Stimulated activated CD8-positive, alpha-beta memory T cell treated with anti-CD3 and anti-CD28 coated beads, Interleukin-15, amount 100 ng/mL, for 48 hours (primary cell): ENCODE measurements at places on chromosomes 6 and 20.

- DNase-seq, result no peak
These were observed 291.8 kb downstream of the FOXC1 start for GRCh38 chr6:1901556-1901955.

GRCh38 chr20:42191140-42191860, 573.1 kb upstream of the CHD6 start:
- no peak for DNase-seq

- DNase-seq, result no peak
These were observed 97.8 kb downstream of the GMPR start for GRCh38 chr6:16336056-16336818.

DNA sequence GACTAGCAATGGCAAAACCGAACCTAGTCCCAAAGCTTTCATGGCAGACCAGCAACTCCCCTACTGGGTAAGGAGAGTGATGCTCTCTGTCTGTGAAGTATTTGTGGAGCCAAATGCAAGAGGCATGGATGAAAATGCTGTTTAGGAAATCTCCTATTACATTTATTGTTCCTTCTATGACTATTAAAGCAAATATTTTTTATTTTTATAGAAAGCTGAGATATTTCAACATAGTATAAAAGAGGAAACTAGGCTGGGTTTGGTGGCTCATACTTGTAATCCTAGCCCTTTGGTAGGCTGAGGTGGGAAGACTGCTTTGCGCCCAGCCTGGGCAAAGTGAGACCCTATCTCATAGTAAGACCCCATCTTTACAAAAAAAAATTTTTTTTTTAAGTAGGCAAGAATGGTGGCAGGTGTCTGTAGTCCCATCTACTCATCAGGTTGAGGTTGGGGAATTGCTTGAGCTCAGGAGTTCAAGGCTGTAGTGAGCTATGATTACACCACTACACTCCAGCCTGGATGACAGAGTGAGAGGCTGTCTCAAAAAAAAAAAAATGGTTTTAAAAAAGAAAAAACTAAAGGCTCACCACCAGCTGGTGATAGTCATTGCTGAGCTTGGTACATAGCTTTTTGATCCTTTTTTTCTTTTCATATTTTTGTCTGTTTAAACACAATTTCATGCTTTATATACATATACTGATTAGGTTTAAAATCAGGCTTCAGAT, 11.3 kb downstream of the KDM1B start:
- no peak for DNase-seq

DNA sequence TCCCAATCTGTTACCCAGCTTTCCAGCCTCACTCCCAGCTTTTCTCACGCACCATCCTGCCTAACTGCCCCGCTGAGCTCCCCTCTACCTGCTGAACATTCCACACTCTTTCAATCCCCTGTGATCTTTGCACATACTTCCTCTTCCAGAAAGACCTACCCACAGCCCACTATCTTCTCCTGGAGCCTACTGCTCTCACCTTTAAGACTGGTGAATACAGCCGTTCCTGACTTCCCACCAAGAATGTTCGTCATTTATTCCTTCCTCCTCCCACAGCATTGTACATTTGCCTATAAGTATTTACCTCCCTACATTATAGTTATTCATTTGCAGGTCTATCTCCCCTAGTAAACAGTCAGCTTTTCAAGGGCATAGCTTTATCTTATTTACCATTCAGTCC, 61.9 kb upstream of the MBOAT1 start:
- no peak for DNase-seq

DNA sequence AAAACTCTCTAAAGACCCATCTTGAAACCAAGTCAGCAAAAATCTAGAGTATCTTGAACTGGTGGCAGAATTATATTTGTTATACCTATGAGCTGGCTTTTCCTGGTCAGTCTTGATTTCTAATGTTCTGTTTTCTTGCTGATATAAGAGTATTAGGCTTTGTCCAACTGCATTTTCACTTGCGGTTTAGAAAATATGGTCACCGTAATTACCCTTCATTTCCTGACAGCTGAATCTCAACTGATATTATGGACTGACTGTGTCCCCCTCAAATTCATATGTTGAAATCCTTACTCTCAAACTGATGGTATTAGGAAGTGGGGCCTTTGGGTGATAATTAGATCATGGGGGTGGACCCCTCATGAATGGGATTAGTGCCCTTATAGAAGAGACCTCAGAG, 72.1 kb downstream of the TXLNB start:
- DNase-seq, result no peak

GRCh38 chr6:137989664-137990063, 117.6 kb downstream of the PERP start:
- DNase-seq, result no peak

GRCh38 chr6:123962508-123962907, 158.8 kb downstream of the NKAIN2 start:
- no peak for DNase-seq

- DNase-seq, result no peak
These were observed 46.1 kb downstream of the TBX18 start for GRCh38 chr6:84718038-84718955.

- DNase-seq, result no peak
These were observed 82.1 kb downstream of the ADAT2 start for GRCh38 chr6:143368426-143368825.

GRCh38 chr20:17985388-17986018, 16.7 kb downstream of the MGME1 start:
- DNase-seq, result no peak

GRCh38 chr6:82951935-82952334, 113.7 kb downstream of the UBE3D start:
- DNase-seq, result no peak

- no peak for DNase-seq
These were observed 45.0 kb downstream of the ADNP start for GRCh38 chr20:50886184-50886790.

- DNase-seq, result no peak
These were observed 659.4 kb downstream of the RFPL4B start for GRCh38 chr6:113006494-113006893.

DNA sequence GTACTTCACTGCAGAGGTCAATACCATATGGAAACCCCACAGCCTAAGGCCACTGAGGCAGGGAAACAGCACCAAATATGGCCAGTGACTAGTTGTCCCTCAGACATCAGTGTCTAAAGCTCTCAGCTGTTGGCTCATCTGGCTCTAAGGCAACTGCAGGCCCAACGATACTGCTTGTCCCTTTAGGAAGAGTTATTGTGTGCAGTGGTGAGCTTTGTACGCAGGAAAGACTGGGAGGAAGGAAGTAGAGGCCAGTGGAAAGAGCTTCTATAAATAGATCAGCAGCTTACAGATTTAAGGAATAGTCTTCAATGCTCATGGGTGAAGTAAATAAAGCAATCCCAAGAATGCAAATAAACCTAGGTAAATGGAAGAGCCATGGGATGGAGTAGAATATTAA, 29.3 kb downstream of the DNAAF9 start:
- DNase-seq, result no peak

DNA sequence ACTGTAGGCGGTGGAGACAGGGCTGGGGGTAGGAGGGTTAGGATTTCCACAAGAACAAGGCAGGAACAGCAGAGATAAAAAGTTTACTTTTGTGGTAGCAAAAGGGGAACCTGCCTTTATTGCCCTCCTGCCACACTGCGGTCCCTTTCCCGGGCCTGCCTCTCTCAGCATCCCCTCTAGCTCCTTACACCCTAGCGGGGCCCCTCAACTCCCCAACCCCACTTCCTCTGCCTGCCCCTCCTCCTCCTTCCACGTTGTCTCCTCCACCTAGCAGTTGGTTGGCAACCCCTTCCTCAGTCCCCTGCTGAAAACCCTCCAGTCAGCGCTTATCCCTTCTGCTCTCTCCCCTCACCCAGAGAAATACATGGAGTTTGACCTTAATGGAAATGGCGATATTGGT, 714 bp downstream of the AIF1 start:
- DNase-seq, result no peak

DNA sequence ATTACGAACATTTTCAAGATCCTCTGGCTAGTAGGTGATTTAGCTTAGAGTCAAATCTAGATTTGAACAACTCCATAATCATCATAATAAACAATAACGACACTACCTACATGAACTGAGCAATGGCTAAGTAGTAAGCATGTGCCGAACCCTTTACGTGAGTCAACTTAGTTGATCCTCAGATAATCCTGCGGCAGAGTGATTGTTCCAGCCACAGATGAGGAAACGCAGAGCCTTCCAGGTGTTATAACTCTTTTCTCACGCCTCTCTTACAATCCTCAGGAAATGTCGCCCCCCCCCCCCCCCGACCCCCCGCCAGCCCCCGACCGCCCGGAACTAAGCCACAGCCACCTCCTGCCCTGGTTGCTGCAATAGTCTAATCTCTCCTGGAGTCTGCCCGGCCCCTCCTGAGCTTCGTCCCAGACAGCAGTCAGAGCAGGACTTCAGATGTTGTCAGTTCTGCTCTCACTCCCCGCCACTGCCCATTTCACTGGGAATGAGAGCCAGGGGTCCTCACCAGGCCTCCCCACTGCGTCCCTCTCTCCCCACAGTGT, 141.5 kb upstream of the AGPAT4 start:
- no peak for DNase-seq

- no peak for DNase-seq
These were observed 79.9 kb downstream of the PREX1 start for GRCh38 chr20:48747840-48748414.

DNA sequence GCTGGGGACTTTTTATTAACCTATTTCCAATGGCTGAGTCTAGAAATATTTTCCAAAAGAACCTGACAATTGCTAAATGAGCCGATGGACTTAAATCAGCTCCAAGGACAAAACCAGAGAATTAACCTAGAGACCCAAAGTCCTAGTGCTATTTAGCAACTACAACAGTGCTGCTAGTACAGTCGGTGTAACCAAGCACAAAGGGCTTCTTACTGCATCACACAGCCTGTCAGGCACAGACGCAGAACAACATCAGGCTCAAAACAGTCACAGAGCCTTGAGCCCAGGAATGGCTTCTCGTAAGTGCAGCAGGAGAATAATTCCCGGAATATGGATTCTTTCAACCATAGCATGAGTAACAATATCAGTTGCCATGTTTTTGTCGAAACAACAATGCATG, 70.0 kb downstream of the GFOD1 start:
- no peak for DNase-seq

DNA sequence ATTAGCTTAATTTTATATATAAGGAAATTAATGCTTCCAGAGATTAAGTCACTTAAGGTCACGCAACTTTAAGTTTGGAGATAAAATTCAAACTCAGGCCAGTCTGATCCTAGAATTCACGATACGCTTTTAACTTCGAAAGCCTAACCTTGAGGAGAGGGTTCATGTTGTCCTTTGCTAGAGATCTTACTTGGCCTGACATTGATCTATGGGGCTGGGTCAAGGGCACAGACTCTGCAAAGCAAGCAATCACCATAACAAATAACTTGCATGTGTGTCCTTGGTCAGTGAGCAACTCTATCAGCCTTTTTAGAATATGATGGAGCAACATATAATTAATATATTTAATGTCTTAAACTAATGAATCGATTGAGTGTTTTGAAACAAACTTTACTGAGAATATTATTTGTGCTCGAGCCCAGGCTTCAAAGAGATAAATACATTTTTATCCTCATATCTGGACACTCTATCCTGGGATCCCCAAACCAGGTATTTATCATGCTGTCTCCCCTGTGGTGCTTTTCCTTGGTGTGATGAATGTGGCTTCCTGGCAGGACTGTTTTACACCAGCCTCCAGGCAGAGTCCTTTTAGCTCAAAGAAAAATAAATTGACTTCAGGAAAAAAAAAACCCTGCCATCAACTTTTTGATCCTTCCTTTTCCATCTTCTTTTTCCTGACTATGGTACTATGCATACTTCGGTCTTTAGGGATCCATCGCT, 29.1 kb downstream of the RPS12 start:
- DNase-seq, result no peak

DNA sequence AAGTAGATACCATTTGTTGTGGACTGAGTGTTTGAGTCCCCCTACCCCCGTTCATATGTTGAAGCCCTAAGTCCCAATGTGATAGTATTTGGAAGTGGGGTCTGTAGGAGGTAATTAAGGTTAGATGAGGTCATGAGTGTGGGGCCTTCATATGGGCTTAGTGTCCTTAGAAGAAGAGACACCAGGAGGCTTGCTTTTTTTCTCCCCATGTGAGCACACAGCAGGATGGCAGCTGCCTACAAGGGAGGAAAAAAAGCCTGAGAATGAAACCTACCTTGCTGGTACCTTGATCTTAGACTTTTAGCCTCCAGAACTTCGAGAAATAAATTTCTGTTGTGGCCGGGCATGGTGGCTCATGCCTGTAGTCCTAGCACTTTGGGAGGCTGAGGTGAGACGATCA, 67.9 kb upstream of the TULP4 start:
- DNase-seq, result no peak

- DNase-seq, result no peak
These were observed 380.9 kb upstream of the RGS17 start for GRCh38 chr6:153511896-153512496.

- peak; percentile 21 for DNase-seq
These were observed 1.1 kb downstream of the ABRACL start for GRCh38 chr6:139029470-139030227.

- no peak for DNase-seq
These were observed 29.6 kb downstream of the PRKN start for GRCh38 chr6:162697872-162698403.

GRCh38 chr6:93182938-93183479, 236.3 kb downstream of the EPHA7 start:
- DNase-seq, result no peak

DNA sequence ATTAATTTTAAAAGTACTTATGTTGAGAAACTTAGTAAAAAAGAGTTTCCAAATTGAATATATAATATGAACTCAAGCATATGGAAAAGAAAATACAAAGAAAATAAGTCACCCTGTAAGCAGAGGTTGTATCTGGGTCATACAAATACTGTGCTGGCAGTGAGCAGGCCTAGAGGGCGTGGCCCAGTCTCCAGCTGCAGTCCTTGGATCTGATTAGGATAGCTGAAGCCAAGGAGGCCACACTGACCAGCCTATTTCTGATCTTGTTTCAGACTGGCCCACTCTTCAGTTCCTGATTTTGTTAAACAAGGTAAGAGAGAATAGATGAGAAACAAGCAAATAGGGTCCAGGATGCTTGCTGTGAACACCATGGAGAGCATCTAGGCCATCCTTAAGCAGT, 228.8 kb downstream of the EPM2A start:
- no peak for DNase-seq

GRCh38 chr20:11740975-11741374, 176.7 kb upstream of the BTBD3 start:
- DNase-seq, result no peak
